ENCODE measurements at places on chromosomes 6 and 20. TPM values are rescaled to one million over a fixed set of nuclear protein-coding genes. Genes with fewer than 3 reads are reported as not detected.

Gene SLC26A8
- total RNA-seq, result not detected

Gene COL20A1
- not detected for total RNA-seq

Gene TRAPPC3L
- not detected for total RNA-seq

Gene SLC22A16
- total RNA-seq, result not detected

Gene RAET1L
- 1.1 TPM for total RNA-seq
